ENCODE measurements at places on chromosomes 12 and 14.

GRCh38 chr12:53748072-53748840 is 3.5 kb downstream of the CISTR start:
- DNase-seq, result no peak

DNA sequence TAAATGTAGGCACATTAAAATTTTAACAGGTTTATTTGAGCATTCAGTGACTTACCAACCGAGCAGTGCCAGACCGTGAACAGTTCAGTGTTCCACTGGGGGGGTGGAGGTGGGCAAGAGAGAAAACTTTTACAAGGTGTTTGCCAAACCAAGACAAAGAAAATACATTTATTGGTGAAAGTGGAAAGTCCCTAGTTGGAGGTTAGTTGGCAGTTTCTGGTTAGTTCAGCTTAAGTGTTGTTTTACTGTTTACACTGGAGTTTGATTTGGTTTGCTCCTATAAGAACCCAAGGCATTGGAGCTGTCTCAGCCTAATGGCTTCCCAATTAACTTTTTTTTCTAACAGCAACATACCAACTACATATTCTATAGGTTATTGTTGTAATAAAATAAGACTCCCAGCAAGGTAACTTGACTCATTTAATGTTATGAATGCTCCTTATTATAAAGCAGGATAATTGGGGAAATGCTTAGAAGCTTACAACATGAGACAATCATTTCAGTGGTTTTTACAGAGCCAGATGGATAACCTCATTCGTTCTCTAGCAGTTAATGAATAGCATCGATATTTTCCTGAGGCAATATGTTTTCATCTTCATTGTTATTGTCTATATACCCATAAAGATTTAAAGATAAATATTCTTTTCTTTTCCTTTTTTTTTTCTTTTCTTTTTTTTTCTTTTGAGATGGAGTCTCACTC is 115.8 kb downstream of the ETNK1 start:
- DNase-seq, result no peak

DNA sequence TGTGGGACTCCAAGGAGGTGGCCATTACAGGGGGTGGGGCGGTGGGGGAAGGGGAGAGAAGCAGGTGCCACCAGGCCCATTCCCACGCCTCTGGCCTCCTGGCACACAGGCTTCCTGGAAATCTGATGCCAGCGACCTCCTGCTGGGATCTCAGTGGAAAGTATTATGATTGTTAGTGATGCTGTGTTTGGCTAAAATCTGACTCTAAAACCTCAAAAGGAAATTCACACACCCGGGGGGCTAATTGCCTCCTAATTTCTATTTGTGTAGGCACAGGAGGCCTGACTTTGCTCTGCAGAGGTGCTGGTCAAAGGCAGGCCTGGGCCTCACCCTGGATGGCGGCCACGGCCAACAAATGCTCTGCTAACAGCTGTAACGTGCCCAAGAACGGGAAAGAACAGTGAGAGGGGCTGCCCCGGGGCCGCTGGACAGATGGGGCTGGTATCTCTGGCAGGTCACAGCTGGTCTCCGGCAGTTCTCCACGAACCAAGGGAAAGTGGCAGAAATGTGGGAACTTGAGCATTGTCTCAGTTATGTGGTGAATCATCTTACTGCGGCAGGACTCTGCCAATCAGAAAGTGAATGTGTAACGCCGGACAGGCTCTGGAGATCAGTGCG is 14.3 kb downstream of the FAM181A start:
- no peak for DNase-seq

- no peak for DNase-seq
Observed at GRCh38 chr12:40399656-40400055, 174.9 kb downstream of the LRRK2 start.

DNA sequence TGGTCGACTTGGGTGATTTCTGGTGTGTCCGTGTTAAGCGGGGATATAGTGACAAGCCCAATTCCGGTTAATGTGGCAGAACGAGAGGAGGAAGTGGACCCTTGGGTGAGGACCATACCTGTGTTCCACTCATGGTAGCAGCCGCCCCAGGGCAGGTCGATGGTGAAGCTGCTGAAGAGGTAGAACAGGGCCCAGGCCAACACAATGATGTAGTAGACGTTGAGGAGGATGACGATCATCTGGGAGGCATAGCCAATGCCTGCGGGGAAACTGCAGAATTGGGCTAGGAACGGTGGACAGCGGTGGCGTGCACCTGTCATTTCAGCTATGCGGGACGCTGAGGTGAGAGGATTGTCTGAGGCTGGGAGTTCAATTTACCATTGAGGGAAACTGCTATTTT is 20.1 kb downstream of the SLC6A13 start:
- no peak for DNase-seq

- DNase-seq, result no peak
Observed at GRCh38 chr12:71371122-71371521, 68.5 kb upstream of the LGR5 start.

- DNase-seq, result no peak
Observed at GRCh38 chr14:69539631-69540410, 34.9 kb downstream of the CCDC177 start.

DNA sequence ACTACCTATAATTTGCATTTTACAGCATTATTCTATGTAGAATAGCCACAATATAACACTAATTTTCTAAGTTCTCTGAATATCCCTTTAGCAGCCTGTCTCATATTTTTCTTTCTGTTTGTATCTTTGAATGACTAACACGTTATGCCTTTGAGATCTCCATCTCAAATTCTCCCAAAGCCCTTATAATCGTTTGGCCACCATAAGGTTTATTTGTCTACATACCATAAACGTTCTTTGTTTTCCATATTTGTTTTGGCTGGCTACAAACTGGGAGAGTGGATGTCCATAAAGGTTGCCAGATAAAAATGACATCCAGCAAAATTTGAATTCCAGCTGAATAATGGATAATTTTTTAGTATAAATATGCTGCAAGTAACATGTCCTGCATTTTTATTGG is 203.7 kb downstream of the STXBP6 start:
- no peak for DNase-seq

GRCh38 chr12:10551375-10551774 is 45.7 kb downstream of the EIF2S3B start:
- DNase-seq, result no peak

All from T-cell (primary cell).